ENCODE measurements at places on chromosomes 3 and 15.

DNA sequence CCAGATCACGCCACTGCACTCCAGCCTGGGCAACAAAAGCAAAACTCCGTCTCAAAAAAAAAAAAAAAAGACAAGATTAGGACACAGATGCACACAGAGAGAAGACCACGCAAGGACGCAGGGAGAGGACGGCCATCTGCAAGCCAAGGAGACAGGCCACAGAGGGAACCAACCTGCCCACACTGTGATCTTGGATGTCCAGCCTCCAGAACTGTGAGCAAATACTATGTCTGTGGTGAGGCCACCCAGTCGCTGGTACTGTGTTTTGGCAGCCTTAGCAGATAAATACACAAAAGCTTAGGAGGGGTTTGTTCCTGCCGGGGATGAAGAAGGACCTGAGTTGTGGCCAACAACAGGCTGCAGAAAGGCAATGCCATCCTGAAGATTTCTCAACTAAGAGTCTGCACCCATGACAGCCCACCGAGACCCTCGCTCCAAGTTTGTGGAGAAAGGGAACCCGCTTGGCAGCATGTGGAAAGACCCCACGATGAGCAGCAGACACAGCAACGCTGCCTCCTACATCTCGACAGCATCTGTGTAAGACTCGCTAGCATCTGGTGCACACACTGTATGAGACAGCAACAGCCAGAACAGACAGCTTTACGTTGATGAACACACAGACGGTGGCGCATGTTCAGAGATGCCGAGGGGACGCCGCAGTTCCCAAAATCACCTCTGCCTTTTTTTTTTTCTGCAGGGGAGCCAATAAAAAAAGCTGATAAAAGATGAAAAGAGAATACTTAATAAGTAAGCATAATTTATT, 13.7 kb downstream of the CYFIP1 start:
- no peak for DNase-seq

DNA sequence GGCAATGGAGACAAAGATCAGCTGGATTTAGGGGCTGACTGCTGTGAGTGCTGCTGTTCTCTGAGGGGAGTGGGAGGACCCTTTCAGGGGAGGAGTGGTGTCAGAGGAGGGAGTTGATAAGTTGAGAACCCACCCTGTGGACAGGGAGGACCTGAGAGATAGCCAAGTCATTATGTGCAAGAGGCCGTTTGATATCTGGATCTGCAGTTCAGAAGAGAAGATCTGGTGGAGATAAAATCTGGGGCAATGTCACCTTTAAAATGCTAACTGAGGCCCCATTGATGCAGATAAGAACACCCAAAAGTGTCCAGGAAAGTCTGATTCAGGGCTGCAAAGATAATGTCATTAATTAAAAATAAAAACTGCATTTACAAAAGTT, 256.1 kb upstream of the HES1 start:
- no peak for DNase-seq

DNA sequence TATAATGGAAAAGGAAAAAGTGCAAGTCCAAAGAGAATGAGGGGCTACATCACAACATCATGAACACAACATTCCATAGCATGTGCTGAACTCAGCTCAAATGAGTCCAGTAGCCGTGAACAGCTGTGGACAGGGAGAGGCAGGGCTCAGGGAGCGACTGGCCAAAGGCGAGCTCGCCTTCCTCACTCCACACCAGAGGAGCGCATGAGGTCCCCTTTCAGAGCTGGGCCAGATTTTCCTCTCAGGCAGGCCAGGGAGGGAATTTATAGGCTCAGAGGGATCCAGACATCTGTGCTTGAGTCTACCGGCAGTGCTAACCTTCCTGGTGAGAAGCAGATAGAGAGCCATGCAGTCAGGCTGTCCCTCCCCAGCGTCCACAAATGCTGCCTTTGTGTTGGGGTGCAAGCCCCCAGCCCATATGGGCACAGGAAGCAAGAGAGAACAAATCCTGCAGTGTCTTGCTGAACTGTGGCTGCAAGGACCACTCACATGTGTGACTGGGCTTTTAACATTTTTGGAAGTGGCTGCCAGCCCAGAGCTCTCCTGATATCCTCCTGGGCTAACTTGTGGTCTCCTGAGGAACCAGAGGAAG, 32.5 kb downstream of the ARHGEF3 start:
- no peak for DNase-seq

GRCh38 chr3:13472286-13472685, 7.8 kb upstream of the HDAC11 start:
- DNase-seq: no peak

GRCh38 chr15:78315686-78316282, 16.4 kb upstream of the SKIC8 start:
- DNase-seq: no peak

DNA sequence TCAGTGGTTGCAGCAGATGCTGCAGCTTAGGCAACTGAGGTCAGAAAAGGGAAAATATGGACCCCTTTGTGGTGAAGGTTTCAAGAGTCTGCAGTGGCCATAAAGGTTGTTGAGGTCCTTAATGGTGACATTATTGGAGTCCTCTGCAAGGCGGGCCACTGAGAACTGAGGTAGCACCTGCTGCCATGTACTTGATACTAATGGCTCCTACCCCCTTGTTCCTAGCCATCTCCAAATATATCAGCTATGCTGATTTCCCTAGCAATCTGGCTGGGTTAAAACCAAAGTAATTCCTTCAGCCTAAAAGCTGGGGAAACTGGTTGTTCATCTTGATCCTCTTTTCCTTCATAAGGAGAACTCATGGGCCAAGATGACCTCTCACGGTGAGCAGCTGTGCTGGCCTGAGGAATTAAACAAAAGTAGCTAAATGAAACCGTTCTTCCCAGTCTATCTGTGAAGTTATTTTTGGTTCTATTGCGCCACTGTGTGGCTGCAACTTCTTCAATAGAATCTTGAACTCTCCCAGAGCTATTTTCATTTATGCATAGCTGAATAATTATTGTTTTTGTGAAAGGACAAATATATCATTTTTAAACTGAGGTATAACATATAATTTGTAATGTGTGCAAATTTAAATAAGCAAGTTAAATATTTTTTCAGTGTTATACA, 76.1 kb upstream of the PLSCR4 start:
- no peak for DNase-seq

DNA sequence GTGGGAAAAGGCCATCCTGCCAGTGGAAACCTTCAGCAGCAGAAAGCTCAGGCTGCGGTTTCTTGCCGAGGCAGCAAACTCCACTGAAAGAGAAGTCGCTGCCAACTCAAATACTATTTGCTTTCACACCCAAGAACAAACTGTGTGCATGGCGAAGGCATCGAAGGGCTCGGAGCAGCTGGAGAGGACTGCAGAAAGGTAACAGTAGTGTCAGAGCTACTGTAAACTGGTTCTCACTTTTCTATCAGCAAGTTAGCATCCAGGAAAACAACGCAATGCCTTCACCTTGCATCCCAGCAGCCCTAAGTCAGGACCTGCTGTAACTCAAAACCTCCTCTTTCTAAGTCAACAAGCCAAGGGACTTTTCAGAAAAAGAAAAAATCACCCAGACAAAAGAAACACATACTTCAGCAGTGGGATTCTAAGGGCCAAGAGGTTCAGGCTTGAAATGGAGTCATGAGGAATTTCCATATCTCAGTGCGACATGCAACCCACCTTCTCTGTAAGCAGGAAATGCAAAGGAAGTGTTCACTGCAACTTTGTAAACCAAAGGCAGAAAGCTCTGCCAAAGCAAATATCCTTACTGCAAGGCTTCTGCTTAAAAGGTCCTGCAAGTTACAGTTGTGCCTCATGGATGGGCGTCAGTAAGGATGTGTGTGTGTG, 193.5 kb downstream of the FOXP1 start:
- DNase-seq: no peak

- no peak for DNase-seq
Measured at GRCh38 chr3:52026041-52026440, 30.3 kb downstream of the DUSP7 start.

- DNase-seq: no peak
Measured at GRCh38 chr3:111812701-111813100, 46.4 kb upstream of the PHLDB2 start.

DNA sequence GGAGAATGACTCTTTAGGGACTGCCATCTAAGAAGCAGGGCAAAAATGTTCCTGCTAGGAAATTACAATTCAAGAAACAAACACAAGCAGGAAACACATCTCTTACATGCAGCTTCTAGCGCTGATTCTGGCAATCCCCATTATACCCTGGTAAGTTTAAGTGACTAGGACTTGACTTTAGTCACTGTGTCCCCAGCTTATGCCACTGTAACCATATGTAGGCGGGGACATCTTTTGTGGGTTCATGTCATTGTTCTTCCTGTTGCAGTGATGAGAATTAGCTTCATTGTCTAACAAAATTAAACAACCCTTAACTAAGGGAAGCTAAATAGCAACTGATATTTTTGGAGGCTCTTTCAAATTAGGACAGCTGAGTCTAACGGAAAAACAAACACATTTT, 17.9 kb upstream of the FAM81A start:
- DNase-seq: no peak

DNA sequence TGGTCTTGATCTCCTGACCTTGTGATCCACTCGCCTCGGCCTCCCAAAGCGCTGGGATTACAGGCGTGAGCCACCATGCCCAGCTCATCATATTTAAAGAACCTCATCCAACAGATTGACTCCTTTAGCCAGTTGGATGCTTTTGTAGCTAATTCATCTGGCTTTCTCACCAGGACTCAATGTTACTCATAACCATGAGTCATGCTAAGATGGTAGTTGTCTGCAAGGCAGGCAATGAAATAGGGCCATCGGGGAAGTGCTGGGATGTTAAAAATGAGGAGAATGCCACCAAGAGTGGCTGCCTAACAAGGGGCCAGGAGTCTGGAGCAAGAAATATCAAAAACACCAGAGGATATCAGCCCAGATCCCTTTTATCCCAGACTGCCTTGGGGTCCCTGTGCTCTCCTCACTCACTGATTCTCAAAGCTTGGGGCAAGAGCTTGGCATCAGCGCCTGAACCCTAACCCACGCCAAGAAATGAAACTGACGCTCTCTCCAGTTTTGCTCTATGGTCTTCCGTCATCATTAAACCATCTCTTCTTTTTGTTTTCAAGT, 7.4 kb upstream of the PCOLCE2 start:
- DNase-seq: no peak

DNA sequence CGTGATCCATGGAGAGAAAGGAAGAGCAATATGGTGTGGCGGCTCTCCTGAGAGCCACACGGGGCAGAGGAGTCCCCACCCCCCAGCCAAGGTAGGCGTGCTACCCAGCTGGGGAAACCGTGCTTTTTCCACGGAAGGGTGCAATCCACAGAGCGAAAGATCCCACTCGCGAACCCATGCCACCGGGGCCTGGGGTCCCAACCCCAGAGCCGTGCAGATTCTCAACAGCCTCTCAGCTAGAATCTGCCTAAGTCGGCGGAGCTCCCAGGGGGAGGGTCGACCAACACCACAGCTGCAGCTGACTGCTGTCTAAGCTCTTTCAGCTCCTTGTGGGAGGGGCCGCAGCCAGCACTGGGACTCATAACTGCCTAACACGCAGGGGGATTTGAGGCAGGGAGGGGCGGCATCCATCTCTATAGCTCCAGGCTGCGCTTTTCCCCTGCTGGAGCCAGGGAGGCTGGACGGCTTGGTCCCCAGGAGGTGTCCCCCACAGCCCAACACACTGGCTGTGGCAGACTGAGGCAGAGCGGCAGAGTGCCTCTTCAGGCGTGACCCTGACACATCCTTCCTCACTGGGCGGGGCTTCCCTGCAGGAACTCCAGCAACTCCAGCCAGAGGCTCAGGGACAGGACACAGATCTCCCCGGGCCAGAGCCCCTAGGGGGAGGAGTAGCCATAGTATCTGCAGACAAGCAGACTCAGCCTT, 107.6 kb upstream of the ZBTB20 start:
- DNase-seq: no peak
